HS-27A (cell line): ENCODE measurements at places on chromosomes 2 and 18.

DNA sequence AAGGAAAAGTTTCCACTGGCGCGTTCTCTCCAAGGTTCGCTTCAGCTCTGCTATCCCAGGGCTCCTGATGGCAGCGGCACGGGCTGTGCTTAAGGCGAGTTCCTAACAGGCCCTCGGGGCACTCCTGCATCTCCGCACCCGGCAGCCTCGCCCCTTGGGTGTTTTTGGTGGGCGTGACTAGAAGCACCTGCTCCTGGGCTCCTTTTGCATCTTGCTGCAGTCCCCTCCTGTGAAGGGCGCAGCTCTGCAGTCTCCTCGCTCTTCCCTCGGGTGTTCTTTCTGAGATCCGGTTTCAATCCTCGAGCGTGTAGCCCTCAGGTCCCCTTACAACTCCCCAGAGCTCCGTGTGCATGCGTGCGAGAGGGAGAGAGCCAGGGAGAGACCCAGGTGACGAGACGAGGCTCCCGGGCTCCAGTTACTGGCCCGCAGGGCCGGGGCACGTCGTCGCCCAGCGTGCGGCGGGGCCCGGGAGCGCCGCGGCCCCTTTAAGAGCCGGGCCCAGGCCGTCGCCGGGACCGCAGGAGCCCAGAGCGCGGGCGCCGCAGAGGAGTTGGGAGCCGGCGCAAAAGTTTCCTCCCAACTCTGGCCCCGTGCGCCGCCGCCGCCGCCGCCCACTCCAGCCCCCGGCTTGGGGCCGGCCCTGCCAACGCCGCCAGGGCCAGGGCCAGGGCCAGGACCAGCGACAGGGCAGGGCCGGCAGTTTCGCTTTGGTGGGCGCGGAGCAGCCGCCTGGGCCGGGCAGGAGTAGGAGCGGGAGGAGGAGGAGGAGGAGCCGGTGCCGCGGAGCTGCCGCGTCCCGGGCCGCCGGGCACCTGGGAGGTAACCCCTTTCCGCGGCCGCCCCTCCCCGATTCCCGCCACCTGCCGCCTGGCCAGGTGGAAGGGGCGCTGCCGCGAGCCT lies at the start of gene PARD3B:
PARD3B (plus strand) TSS at position 515 of the 900 bp plus-strand sequence. CDS start 525 bp downstream, outside the sequence.
- DNase-seq, result no peak

GRCh38 chr2:65686928-65687521 lies 254.6 kb upstream of the SPRED2 start:
- no peak for DNase-seq

DNA sequence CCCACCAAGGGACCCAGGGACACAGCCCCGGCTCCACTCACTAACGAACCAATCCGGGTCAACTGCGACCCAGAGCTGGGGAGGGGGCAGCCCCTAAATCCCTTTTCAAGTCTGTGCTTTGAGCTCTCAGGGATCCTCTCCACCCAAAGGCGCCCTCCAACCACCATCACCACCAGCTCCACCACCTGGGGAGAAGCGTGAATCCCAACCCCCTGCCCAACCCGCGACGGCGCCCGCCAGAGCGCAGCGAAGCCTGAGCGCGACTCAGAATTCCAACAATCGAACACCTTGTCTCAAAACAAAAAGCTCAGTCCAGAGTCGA lies 497 bp downstream of the DSC3 start:
- no peak for DNase-seq

GRCh38 chr2:237074211-237074993 lies 11.3 kb upstream of the COPS8 start:
- DNase-seq, result no peak

DNA sequence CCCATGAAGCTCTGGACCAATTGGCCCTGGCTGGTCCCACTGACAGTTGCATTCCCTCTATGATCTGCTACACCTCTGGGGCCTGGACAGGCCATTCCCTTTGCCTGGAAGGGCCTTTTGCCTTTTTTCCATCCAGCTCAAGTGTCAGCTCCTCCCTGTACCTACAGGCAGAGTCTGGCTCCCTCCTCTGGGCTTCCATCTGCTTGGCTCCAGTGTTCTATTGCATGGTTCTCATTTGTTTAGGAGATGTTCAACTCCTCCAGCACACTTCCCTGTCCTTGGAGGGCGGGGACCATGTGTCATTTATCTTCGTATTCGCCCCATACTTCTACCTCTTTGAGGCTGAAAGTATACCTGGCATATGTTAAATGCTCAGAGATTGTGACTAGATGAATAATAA lies 61.1 kb downstream of the PRKCE start:
- DNase-seq, result no peak

- DNase-seq, result no peak
These were observed 10.0 kb downstream of the MAPK4 start for GRCh38 chr18:50569930-50570329.

GRCh38 chr18:5628512-5629255 lies 84.9 kb upstream of the EPB41L3 start:
- no peak for DNase-seq
